CD4-positive, alpha-beta T cell treated with Interleukin-21 for 1 hour (primary cell): ENCODE measurements at places on chromosomes 4 and X.
A peak's percentile ranks its signal among the peaks of the same experiment; 100 is the strongest.

- no peak for DNase-seq
Measured at GRCh38 chr4:128298852-128299251, 11.2 kb upstream of the PGRMC2 start.

- no peak for DNase-seq
Measured at GRCh38 chr4:154615211-154615610, 2.8 kb upstream of the FGG start.

DNA sequence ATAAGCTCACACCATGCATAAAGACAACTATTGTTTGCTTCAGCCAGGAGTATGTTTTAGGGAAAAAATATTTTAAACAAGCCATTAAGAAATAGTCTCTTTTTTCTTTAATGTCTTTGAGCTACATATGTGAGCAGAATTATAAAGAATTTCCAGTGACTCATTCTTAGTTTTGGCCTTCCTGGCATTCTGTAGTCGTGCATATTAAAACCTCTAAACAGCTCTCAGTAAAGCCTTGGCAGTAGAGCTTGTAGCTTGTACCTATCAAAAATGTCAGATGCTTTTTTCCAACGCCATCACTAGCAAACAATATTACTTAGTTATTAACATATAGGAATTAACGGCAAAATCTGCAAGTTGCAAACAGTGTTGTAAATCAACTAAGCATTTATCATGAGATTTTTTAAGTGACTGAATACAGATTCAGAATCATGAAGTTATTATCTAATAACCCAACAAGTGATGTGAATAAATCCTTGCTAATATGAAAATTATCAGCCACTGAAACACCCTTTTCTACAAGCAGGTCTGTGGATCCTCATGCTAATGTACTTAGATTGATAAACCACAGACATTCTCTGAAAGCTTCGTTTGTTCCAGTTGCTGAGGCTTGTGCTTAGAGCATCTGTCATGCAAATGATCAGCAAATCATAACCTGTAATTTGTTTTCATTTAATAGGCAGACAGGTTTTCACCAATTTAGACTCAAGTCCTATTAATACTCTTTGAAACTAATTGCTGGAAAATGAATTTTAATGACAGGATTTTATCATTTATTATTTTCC lies 412.0 kb upstream of the ATOH1 start:
- DNase-seq, result no peak

GRCh38 chr4:7423801-7424552 lies 10.8 kb downstream of the PSAPL1 start:
- no peak for DNase-seq

GRCh38 chrX:115696039-115696438 lies 135.1 kb downstream of the PLS3 start:
- DNase-seq, result no peak

- no peak for DNase-seq
Measured at GRCh38 chr4:145909773-145910172, 28.9 kb downstream of the ZNF827 start.

GRCh38 chr4:175961604-175962003 lies 104.0 kb upstream of the WDR17 start:
- DNase-seq, result no peak

- DNase-seq, result peak; percentile 31
Measured at GRCh38 chr4:105145903-105146275, 787 bp upstream of the TET2 start.

DNA sequence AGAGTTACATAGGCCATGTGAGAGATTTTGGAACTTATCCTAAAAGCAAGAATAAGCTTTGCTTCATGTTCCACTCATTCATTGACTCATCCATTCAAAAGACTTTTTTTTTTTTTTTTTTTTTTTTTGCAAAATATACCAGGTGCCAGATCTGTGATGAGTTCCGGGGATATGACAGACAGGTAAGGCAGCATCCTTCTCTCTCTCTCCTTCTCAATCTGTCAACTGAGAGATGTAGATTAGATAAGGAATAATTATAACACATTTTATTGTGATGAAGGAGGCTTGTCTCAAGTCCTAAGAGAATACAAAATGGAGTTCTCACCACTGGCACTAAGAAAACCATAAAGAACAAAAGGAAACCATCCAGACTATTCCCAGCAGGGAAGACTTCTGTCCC lies 190.2 kb upstream of the CPEB2 start:
- DNase-seq, result no peak

GRCh38 chrX:40298069-40298468 lies 200.3 kb upstream of the BCOR start:
- DNase-seq, result no peak

DNA sequence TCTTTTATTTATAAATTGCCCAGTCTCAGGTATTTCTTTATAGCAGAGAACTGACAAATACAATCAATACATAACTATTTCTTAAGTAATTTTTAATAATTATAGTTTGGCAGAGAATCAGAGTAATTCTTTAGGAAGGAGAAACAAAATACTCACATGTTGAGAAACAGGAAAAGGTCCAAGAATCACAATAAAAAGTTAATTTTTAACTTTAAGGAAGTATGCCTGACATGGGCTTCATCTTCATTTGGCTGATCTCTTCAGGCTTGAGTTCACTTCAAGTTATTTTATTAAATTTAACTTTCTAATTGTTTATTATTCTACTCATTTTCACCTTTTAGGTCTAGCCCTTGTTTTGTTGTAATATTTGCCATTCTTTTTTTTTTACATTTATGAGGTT lies 36.1 kb upstream of the RNF150 start:
- no peak for DNase-seq

GRCh38 chr4:173367285-173367684 lies 3.5 kb upstream of the SAP30 start:
- peak; percentile 15 for DNase-seq

GRCh38 chrX:14497184-14497666 lies 32.1 kb upstream of the GLRA2 start:
- peak; percentile 21 for DNase-seq

GRCh38 chrX:34658326-34658725 lies 1.2 kb upstream of the TMEM47 start:
- DNase-seq, result no peak

GRCh38 chr4:72207196-72207595 lies 175.4 kb downstream of the NPFFR2 start:
- no peak for DNase-seq

DNA sequence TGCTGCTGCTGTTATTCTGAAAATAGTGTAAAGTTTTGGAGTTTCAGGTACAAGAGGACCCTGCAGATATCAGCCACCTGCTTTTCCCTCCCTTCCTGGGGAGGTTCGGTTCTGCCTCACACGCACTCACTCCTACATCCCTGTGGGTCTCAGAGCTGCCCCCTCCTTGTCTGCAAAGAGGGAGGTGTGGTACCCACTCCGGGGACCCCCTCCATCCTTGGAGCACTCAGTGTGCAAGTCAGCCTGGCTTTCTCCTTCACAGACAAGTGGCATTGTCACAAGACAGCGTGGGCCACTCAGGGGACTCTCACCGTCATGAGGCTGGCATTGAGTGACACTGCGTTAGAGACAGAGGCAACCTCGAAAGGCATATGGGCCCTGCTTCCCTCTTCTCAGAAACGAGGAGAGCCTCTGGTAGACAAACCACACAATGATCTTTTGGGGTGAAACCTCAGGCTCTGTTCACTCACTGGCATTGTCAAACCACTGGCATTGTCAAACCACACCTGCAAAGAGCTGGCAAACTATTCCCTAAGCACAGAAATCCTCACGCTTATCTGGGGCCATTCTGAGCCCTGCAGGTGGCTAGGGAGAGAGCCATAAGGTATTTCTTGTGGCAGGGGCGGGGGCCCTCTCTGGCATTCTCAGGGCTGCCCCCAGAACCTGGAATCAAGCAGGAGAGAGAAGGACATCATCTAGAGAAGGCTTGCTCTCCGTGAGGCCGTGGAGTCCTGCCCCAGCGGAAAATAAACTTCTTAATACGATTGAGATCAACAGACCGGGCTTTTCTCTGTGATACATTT lies 285.0 kb downstream of the SHOX start:
- no peak for DNase-seq

DNA sequence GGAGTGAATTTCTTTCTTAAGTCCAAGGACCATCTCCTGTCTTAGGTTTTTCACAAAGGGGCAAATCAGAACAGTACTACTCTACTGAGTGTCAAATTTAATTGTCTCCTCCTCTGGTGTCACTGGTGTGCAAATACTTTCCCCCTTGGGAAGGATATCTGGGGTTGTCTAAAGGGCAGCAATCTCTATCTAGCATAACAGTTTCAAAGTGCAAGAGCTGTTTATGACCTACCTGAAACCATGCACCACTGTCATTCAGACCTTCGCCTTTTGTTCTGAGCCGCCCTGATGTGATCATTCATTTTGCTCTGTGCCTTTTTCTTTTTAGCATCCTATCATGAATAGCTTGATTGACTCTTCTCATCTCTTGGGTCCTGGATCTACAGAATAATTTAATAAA lies 39.3 kb downstream of the IL1RAPL1 start:
- DNase-seq, result no peak

DNA sequence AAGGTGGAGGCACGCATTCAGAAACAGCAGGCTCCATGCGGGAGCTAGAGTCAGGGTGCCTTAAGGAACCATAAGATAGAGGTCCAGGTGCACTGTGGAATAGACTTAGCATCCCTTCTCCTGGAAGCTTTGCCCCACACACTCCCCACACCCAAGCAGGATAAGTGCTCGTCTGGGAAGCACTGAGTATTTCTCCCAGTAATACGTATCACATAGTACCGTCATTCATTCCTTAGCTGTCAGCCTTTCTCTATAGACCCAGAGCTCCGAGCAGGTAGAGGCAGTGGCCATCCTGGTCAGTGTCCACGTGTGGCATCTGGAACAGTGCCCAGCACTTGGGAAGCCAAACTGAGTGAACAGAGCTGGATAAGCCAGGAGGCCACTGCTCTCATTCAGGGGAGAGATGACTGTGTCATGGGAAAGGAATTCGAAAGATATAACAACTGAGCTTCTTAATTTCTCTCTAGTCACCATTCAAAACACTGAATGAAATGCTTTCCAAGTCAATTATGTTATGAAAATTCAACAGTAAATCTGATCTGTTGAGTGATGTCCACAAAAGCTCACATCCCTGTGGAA lies 9.9 kb downstream of the APBB2 start:
- DNase-seq, result no peak

DNA sequence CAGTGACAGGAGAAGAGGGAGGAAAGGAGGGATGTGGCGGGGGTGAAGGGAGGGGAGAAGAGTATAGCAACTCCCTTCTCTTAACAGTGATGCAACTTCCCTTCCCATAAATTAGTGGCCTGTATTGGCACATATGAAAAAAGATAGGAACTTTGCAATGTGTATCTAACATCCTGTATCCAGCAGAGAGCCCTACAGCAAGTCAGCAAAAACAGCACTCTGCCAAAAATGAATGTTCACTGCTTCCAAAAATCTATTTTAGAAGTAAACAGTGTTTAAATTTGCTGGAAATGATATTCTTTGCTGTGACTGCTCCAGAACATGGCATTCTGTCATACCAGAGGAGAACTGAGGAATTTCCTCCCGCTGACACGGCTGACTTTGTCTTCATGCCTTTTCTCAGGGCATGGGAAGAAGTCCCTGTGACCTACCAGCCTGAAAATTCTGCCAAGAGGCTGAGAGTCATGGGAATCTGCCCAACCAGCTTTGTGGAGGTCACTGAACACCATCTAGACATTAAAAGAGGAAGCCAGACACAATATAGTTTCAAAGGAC lies 343.4 kb upstream of the RASGEF1B start:
- no peak for DNase-seq

GRCh38 chrX:47941423-47941822 lies 62.4 kb downstream of the ZNF182 start:
- no peak for DNase-seq

- DNase-seq, result no peak
Measured at GRCh38 chr4:175772170-175772705, 39.8 kb downstream of the GPM6A start.

- no peak for DNase-seq
Measured at GRCh38 chr4:61714387-61714911, 514.3 kb downstream of the ADGRL3 start.
